ENCODE measurements at places on chromosomes 5 and 9.

GRCh38 chr5:121285801-121286521 is 565.7 kb upstream of the FTMT start:
- no peak for DNase-seq

DNA sequence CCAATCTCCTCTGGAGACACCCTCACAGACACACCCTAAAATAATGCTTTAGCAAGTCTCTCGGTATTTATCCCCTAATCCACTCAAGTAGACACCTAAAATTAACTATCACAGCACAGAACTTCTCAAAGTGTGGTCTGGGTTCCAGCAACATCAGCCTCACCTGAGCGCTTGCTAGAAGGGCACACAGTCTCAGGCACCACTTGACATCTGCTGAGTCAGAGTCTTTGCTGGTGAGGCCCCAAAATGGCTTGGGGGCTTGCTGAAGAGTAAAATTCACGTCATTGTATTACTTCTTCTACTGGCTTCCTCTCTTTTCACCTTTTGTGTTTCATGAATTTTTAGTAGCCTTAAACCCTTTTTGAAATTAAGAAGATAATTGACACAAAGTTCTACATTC is 9.0 kb downstream of the FOXB2 start:
- DNase-seq: no peak

- DNase-seq: no peak
Observed at GRCh38 chr9:91865041-91865440, 85.0 kb downstream of the ROR2 start.

DNA sequence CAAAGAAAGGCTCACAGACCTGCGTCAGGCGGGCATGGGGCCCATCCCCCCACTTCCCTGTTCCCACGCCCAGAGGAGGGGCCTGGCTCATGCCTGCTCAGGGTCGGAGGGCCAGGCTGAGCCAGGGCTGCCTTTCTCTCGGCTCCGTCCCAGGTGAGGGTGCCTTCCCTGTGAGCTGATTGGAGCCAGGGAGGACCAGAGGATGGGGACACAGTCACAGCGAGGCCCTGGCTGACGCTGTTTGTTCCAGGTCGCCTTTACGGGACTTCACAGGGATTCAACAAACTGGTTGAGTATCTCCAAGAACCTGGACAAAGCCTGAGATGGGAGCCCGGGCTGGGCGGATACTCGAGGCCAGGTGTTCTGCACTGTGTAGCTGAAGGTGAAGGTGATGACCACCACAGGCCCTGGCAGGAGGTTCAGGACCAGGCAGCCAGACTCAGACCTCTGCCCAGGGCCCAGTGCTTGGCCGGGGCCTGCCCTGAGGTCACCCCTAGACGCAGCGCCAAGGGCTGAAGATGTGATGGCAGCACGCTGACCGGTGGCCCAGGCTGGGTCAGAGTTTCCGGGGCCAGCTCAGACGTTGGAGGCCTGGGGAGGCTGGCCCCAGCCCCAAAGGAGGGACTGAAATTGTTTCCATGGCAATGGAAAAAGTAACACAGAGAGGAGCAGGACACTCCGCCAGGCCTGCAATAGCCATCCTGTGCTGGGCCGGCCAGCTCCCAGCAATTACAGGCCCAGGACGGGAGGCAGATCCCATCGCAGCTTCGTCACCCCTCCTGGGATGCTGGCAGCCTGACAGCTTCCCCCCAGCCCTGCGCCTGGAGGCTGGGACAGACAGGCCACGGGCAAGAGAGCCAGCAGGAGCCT is 65.3 kb upstream of the ADAMTS2 start:
- no peak for DNase-seq

GRCh38 chr9:136603216-136603615 is 57.4 kb upstream of the NOTCH1 start:
- DNase-seq: no peak

GRCh38 chr5:65152131-65152530 is 329.6 kb downstream of the ADAMTS6 start:
- no peak for DNase-seq

DNA sequence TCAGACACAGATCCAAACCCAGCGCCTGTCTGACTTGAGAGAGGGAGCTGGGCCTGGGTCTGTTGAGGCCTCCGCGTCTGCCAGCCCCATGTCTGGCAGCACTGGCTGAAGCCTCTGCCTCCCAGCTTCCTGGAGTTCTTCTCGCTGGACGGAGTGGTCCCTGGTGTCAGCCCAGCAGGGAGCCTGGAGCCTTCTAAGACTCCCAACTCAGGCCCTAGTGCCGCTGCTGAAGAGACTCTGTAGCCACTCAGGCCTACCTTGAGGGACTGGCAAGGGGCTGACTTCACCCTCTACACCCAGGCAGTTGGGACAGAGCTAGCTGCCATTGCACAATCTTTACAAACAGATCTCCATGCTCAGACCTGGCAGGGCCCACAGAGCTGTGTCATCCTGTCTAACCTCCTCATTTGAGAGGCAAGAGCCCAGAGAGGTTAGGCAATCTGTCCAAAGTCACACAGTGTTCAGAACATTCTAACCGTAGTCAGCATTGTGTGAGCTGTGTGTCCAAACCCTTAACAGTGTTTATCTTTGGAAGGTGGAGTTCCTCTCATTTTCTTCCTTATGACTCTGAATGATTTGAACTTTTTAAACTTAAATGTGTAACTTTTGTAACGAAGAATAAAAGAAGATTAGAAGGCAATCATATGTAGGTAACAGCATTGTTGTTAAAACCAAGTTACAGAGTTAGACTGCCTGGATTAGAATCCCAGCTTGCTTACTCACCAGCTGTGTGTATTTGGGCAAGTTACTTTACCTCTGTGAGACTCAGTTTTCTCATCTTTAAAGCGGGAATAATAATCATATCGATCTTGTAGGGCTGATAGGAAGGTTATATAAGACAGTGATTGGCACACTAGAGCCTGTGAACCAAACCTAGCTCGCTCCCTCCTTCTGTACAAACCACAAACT is 4.6 kb upstream of the DUSP1 start:
- no peak for DNase-seq

GRCh38 chr9:4086119-4087090 is 213.5 kb downstream of the GLIS3 start:
- no peak for DNase-seq

DNA sequence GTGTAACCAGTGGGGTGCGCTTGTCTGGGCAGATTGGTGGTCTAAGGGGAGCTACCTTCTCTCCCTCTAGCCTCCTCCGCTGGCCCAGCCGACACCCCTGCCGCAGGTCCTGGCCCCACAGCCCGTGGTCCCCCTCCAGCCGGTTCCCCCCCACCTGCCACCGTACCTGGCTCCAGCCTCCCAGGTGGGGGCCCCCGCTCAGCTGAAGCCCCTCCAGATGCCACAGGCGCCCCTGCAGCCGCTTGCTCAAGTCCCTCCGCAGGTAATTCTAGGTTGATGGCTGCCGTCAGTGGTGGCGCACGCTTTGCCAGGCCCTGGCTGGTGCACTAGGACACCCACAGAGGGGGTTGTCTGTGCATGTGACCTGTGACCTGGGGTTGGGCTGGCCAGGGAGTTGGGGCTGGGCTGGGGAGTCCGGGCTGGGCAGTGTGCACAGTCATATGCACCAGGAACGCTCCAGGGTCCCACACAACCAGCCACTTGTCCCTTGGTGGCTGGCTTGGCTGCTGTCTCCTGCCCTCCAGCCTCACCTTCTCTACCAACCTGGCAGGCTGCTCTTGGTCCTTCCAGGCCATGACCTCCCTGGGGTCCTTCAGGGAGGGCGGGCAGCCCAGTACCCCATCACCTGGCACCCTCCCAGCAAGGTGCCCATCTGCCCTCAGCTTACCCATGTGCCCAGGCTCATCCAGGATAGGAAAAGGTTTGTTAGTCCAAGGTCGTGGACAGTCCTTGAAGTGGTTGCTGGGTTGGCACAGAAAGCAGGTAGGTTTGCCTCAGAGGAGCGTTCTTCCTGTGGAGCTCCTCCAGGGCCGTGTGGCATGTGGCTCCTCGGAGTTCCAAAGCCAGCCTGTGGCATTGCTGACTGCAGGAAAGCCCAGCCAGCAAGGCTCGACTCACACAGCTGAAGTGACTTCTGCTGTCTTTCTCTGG is 73.2 kb downstream of the WNK2 start:
- no peak for DNase-seq

DNA sequence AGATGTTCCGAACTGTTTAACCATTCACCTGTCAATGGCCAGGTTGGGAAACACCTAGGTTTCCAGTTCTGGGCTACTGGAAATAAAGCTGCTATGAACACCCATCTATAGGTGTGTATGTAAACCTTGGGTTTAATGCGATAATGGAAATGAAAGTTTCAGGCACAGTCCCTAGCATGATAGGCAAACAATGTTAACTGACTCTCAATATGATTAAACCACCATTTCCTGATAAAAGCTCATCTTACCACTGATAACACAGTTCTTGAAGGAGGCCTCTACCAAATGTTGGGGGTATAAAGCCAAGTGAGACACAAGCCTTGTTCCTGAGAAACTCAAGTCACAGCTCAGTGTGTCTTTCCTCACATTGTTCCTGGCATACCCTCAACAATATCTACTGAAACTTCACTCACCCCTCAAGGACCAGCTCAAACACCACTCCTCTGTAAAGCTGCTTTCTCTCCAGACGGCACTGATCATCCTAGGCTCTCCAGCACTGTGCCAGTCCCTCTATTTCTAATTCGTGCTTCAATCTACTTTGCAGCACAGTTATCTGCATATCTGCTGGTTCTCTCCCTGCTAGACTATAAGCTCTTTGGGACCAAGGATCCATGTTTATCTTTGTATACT is 15.8 kb downstream of the RAB14 start:
- no peak for DNase-seq

- DNase-seq: no peak
Observed at GRCh38 chr9:4425319-4426045, 64.8 kb upstream of the SLC1A1 start.

- DNase-seq: peak; percentile 67
Observed at GRCh38 chr9:1604942-1605560, 410.1 kb upstream of the SMARCA2 start.

GRCh38 chr9:34777666-34778065 is 67.7 kb upstream of the CCL21 start:
- no peak for DNase-seq
